ENCODE measurements at places on chromosomes 4 and X.

DNA sequence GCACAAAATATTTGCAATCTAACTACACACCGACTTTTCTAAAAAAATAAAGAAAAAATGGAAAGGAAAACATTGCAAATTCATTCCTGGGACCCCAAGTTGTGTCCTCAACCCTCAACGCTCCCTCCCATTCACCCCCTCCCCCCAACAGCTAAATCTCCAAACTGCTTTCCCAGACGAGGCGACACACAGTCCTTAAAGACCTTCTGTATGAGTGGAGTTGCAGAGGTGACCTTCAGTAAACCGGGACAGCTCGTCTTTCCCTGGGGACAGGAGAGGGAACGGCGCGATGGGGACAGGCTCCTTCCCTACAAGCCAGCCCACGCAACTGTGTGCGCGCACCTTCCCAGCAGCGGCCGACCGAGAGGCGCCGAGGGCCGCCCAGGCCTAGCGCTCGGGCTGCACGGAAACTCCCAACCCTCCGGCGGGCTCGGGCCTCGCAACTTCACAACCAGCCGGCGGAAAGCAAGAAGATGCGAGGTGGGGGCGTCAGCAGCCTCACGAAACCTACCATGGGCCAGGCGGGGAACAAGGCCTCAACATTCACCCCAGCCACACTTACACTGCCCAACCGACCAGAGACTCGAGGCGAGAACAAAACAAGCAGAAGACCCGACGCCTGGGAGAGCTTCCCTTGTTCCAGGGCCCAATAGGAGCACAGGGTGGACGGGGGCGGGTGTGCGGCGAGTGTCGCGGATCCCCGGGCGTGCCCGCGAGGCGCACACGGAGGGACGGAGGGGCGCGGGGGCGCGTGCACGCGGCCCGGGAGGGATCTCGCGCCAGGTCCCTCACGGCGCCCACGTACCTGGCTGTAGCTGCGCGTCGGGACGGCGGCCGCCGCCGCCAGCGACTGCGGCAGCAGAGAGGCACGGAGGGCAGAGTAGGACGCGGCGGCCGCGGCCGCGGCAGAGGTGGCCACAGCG lies 763 bp downstream of the GRSF1 start:
- DNase-seq = peak; percentile 70

DNA sequence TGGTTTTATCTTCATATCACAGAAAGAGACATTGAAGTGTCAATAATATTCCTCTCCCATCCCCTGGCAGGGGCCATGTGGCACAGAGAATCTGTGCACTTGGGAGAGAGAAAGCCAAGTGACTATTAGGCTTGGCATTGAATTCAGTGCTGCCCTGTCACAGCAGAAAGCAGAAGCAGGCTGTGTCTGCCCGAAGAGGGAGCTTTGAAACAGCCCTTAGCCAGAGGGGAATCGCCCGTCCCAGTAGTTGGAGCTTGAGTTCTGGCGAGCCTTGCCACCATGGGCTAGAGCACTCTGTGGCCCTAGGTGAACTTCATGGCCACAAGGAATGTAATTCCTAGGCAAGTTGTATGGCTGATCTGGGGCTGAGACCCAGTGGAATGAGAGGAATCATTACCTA lies 282.5 kb upstream of the PCDH10 start:
- DNase-seq = no peak

DNA sequence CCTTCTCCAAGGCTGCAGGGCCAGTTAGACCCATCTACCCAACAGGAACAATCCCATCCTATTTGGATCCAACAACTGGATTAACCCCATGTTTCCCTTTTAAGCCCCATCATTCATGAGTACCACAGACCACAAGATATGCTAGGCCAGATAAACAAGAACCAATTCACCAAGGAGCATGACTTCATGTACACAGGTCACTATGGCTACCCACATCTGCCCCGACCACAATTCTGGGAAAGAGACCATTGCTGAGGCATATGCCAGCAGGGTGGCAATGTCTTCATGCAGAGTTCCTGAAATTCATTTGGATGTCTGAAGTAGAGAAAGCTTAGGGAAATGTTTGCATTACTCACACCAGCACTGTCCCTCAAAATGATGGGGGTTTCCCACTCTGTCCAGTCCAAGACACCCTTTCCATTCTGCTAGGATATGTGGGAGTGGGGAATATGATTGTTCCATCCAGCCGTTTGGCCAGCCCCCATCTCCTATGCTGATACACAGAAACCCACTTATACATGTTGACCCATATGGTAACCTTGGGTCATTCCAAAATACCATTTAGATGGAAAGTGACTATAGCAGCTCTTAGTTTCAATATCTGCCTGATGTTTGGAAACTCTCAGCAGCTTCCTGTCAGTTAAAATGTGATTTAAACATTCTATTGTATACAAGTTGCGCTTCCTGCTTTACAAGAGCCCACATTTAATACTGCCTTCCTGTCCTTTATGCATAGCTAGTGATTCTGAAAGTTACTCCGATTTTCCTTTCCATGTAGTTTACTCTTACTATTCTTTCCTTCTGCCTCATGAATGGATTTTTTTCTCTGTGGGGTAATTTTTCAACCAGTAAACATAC lies 129.0 kb downstream of the AMMECR1 start:
- DNase-seq = no peak

- DNase-seq = no peak
Observed at GRCh38 chr4:87584222-87584908, 24.0 kb upstream of the DSPP start.

GRCh38 chr4:113811359-113811758 lies 49.8 kb upstream of the CAMK2D start:
- no peak for DNase-seq

GRCh38 chr4:87283151-87283550 lies 39.5 kb downstream of the HSD17B13 start:
- DNase-seq = no peak

- DNase-seq = peak; percentile 67
Observed at GRCh38 chr4:70715097-70715496, 6.7 kb upstream of the RUFY3 start.

- no peak for DNase-seq
Observed at GRCh38 chr4:102527695-102528283, 26.6 kb downstream of the NFKB1 start.

GRCh38 chr4:152929888-152930287 lies 6.2 kb upstream of the FHDC1 start:
- DNase-seq = no peak

GRCh38 chr4:121923306-121923705 lies 28.6 kb downstream of the TRPC3 start:
- peak; percentile 62 for DNase-seq

- no peak for DNase-seq
Observed at GRCh38 chrX:33726281-33727160, 405.6 kb downstream of the FAM47A start.

DNA sequence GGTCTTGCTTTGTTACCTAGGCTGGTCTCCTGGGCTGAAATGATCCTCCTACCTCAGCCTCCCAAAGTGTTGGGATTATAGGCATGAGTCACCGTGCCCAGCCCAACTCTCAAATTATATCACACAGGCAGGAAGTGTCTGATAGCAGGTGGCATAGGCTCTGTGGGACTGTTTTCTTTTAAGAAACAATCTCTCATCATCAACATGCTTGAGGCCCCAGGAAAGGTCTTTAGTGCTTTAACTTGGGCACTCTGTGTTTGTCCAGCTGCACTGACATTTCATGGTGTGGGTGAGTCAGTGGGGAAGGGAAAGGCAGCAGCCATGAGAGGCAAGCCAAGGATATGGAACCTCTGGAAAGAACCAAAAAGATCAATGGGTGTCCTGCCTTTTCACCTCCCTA lies 88.1 kb upstream of the TSPAN5 start:
- peak; percentile 17 for DNase-seq

DNA sequence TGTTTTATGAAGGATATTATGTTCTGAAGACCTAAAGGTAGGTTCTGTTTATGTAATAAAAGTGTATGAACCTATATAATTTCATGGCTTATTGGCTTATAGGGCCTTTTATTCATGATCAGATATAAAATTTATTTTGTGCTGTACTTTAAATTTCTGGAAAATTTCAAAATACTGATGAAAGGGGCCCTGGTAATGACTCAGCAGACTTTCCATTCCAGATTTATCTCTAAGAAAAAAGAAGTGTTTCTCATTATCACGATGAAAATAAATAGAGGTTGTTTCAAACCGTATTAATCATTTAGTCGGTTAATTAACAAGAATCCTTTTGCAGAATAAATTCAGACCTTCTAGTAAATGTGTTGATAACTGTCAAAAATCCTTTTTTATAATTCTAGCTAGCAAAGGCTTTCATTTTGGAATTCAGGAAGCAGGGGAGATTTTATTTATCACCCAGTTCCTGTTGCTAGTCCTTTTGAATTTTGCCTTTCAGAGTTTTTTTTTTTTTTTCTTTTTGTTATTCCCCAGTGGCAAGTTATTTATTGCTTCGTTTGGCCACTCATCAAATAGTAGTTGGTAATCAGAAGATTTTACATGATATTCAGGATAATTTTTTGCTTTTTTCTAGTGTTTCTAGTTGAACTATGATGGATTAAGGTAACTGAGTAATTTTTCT lies 5.4 kb upstream of the TAPT1 start:
- DNase-seq = no peak

DNA sequence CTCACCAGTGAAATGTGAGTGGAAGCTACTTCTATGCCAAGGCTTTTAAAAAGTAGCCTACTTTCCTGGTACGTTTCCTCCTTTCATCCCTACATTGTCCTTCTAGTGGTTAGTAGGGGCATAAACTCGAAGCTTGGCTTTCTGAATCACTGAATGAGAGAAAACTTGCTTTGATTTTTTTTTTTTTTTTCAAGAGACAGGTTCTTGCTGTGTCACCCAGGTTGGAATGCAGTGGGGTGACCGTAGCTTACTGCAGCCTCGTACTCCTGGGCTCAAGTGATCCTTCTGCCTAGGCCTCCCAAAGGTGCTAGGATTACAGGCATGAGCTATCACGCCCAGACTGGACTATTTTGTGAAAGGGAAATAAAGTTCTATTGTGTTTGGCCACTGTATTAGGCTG lies 89.1 kb upstream of the IGFBP7 start:
- DNase-seq = no peak

- no peak for DNase-seq
Observed at GRCh38 chr4:91283726-91284230, 1020.0 kb upstream of the GRID2 start.

DNA sequence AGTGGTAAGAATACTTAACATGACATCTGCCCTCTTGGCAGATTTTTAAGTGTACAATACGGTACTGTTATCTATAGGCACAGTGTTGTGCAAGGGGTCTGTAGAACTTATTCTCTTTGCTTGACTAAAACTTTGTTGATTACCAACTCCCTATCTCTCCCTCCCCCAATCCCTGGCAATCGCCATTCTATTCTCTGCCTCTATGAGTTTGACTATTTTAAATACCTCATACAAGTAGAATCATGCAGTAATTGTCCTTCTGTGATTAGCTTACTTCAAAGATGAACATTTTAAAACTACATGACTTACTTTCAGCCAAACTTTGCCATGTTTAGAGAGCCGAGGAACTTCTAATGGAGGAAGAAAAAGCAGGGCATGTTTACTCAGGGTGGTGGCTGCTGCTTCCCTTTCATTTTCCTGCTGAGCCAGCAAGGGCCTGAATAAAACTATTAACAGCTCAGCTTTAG lies 62.4 kb downstream of the APOO start:
- no peak for DNase-seq

GRCh38 chr4:141786946-141787345 lies 150.6 kb downstream of the IL15 start:
- DNase-seq = no peak
